NCI-H748 treated with DMSO at 0.1 percent for 48 hours (cell line): ENCODE measurements at places on chromosomes 2 and 18.

DNA sequence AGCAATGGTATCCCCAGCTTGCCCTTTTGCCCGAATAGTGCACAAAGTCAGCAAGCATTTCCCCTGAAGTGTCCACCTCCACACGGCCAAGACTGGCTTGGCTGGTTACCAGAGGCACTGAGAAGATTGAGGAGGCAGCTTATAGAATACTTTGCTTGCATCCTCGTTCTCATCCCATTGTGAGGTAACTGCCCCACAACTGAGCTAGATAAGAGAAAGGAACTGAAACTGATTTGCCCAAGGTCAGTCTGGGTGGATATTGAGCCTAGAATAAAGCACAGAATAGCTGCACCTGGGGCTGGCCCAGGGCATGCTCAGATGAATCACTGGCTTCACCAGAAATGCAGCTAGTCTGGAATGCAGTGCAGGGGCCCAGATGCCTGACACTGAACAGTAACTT is 32.7 kb upstream of the MAP4K3 start:
- DNase-seq, result no peak

- no peak for DNase-seq
Measured at GRCh38 chr18:62101321-62101721, 85.5 kb downstream of the PIGN start.

DNA sequence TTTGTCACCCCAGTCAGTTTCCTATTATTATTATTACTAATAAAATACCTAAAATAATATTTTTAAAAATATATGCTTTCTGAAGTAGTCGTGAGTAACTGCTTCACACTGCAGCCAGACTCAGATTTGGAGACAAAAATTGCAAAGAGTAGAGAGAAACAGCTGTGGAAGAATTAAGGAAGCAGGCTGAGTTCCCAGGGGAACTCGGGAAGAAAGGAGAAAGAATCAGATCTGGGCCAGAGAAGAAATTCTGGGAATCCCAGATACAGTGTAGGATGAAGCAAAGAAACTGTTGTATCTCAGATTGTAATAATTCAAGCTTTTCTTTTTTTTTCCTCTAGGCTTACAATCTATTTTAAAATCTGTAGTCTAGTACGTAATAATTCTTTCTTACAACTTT is 182.3 kb downstream of the FTCDNL1 start:
- DNase-seq, result no peak

DNA sequence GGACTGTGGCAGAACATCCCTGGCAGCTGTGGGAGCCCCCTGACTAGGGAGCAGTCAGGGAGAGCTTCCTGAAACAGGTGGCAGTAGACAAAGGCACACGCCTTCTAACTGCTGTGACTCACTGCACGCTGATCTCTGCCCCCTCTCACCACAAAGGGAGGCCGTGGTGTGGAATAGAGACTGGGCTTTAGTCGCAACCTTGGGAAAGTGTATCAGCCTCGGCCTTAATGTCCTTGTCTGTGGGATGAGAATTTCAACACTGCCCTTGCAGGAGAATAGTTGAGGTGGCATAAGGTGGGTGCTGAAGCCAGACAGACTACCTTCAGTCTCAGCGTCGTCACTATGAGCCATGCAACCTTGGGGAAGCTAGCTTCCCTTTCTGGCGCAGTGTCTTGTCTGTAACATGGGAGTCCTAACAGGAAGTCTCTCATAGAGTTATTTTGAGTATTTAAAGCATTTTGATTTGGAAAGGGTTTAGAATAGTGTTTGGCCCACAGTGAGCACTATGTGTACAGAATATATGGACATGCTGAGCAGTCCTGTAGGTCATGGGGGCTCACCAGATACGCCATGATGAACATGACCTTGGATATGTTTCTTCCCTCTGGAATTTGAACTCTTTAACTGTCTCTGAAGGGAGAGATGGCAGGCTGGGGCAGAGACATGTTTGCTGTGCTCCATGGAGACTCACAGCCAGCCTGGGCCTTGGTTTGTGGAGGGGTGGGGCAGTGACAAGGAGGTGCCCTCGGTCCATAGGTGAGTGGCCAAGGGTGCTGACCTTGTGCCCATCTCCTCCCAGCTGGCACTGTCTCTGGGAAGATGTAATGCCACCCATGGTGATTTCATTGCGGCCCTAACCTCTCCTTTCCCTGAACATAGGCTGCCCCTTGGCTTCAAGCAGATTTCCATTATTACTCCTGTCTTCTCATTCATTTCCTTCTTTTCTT is 29.5 kb upstream of the SMAD7 start:
- DNase-seq, result no peak

DNA sequence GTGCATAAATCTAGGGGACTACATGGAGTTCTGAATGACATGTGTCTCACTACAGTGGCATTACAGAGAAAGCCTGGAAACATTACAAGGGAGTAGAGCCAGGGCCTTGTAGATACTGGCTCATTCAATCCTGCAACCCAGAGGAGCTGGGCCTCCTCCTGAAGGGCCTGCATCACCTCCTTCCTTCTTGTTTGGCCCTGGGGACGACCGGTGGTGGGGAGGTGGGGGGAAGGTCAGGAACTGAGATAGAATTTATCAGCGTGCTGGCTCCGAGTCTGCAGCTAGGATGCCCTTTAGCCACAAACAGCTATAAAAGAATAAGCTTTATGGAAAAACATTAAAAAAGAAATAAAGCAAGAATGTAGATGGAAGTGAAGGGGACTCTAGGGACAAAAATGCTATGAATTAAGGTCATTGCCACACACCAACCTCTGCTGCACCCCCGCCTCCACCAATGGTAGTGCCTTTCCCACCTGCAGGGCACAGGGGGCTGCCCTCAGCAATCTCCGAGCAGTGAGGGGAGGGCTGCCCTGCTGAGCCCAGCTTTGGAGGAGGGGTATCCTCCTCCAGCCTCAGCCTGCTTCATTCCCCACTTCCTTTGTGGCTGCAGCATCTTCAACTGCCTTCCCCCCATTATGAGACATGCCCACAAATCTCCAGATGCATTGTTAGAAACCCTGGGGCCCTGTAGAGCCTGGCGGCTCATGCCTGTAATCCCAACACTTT is 149.0 kb downstream of the MSH2 start:
- no peak for DNase-seq

GRCh38 chr2:64420677-64421076 is 33.3 kb upstream of the LGALSL start:
- DNase-seq, result no peak

- DNase-seq, result peak; percentile 2
Measured at GRCh38 chr2:146661473-146662096, 1183.2 kb upstream of the ACVR2A start.

- no peak for DNase-seq
Measured at GRCh38 chr2:232890536-232890895, 20.5 kb downstream of the SNORC start.

DNA sequence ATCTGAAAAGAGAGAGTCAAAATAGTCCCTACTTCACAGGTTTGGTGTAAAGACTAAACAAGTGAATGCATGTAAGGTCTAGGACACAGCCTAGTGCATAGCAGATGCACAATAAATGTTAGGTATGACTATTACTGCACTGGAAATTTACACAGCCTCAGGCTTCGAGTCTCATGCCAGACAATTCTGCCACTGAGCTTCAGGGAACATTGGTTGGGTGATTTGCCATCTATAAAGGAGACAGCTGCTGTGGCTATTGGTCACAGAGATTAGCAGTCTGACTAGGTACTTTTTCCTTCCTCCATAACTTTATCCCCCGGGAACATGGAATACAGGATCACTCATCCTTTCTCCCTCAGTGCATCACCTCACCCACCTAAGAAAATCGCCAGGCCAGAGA is 89.2 kb downstream of the FAM124B start:
- DNase-seq, result no peak

- DNase-seq, result no peak
Measured at GRCh38 chr2:16413285-16413684, 252.3 kb downstream of the CYRIA start.

DNA sequence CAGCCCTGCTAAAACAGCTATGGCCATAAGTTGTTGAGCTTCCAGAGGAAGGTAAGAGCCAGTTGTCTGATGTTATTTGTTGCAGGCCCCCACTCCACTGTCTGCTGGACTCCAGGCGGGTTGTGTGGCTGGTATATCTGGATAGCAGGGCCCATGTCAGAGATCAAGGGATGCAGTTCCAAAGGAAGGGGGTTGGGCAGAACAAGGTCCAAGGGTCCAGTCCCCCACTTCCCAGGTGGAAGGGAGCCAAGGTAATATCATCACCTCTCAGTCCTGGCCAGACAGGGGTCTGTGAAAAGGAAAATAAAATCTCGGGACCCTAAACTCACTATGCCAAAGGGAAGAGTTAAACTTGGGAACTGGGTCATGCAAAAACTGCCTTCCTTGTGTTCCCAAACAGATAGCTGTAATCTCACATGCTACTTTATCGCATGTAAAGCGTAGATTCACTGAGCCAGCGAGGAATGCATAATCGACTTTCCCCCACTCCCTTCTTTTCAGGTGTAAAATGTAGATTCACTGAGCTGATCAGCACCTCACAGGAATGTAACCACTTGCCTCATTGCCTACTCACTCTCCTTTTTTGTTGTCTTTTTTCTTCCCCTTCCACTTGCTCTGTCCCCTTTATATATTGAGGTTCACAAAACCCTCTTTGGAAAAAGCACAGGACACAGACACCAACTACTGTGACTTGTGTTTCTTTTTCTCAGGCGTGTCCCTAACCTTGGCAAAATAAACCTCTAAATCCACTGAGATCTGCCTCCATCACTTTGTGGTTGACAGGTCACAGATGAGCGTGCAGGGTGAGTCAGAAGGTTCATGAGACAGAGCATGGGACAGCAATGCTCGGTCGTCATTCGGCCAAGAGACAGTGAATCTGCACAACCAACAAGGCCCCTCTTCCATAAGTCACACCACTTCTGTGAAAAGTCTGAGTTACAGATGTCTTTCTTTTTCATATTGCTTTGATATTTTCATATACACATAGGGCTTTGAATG is 255.3 kb upstream of the SIX2 start:
- no peak for DNase-seq

DNA sequence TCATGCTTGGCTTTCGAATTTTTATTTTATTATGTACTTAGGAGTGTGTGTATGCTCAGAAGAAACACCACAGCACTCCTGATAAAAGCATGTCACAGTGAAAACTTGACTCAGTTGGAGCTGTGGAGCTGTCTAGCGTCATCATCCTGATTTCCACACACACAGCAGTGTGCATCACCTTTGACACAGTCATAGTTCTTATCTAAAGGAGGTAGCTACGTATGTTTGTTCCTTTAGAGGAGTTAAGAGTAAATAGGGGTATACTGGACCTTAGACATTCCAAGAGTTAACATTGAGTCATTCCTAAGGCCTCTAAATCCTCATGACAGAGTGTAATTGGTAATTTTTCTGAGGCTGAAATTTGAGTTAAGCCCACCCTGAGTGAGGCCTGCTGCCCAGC is 96.9 kb downstream of the PHLPP1 start:
- no peak for DNase-seq

DNA sequence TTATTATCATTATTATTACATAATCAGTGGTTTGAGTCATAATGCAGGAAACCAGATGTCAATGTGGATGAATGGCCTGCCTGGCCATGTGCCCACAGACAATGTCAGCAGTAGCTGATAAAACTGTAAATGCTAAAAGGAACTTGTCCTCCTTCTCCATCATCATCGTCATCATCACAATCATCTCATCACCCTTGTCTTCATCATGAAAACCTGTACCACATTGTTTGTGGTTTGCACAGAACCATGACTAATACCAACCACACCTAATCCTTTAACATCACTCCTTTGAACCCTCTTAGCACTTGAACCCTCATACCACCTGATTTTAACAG is 96.0 kb downstream of the HNMT start:
- DNase-seq, result peak; percentile 92

GRCh38 chr2:227507963-227508362 is 36.0 kb downstream of the AGFG1 start:
- no peak for DNase-seq

- no peak for DNase-seq
Measured at GRCh38 chr18:33014060-33014796, 241.4 kb upstream of the KLHL14 start.

GRCh38 chr2:129720360-129720759 is 259.1 kb upstream of the RAB6C start:
- no peak for DNase-seq

DNA sequence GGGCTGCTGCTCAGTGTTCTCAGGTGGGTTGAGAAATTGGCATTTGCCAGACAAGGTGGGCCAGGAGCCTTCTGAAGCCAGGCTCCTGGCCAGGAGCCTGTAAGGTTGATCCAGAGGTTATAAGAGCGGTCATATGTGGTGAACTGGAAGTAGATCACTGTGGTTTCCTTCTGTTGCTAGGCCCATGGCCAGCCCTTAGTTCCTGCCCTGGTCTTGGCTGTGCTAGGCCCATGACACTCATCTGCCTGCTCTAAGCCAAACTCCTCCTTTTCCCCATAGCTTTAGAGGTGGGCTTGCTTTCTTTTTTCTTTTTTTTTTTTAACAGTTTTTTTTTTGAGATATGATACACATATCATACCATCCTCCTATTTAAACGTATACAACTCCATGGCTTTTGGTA is 5.0 kb upstream of the MGAT5 start:
- DNase-seq, result no peak

- peak; percentile 24 for DNase-seq
Measured at GRCh38 chr2:235746257-235746934, 252.6 kb downstream of the AGAP1 start.

DNA sequence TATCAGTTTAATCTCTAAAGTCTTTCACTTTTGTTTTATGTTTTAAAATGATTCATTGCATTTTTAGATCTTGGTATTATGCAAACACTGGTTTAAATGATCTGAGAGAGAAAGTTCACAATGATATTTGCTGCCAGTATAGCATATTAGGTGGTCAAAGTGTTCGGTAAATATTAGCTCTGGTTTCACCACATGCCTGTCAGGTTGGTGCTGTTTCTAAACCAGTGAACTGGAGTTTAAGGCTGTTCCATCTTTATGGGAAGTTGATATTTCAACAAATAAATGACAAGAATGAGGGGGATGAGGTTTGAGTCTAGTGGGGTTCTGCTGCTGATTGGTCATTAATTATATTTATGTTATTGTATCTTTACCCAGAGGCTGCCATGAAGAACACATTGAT is 436.4 kb downstream of the DCDC2C start:
- DNase-seq, result no peak

GRCh38 chr2:236121546-236121945 is 46.6 kb downstream of the GBX2 start:
- no peak for DNase-seq

- DNase-seq, result no peak
Measured at GRCh38 chr2:19864381-19864780, 37.4 kb downstream of the TTC32 start.

GRCh38 chr2:233563663-233564430 is 2.7 kb downstream of the USP40 start:
- no peak for DNase-seq

GRCh38 chr18:68847219-68847837 is 49.4 kb downstream of the CCDC102B start:
- DNase-seq, result peak; percentile 40

DNA sequence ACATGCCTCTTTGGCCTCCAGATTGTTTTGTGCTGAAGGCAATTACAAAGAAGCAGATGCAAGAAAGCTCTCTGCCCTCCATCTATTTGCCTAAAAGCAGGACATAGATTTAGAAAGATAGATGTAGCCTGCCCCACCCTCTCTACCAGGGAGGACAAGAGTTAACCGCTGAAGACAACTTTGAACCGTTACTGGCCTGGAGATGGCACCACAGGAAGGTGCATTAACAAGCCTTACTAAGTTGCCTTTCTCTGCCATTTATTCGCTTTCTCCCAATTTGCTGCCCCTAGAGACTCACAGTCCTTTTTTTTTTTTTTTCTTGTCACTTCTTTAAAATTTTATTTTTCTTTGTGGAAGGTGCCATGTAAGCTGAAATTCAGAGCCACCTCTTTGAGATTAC is 28.8 kb upstream of the RMDN2 start:
- no peak for DNase-seq

GRCh38 chr2:36405183-36405582 is 49.6 kb downstream of the CRIM1 start:
- no peak for DNase-seq
